ENCODE measurements at places on chromosomes 6 and 20. TPM values are rescaled to one million over a fixed set of nuclear protein-coding genes. Genes with fewer than 3 reads are reported as not detected.

- no peaks in the 10 kb centered on the region for H3K4me1 ChIP-seq
Measured at GRCh38 chr20:416950-417800, 9.1 kb downstream of the RBCK1 start.

- no peaks in the 10 kb centered on the region for H3K4me1 ChIP-seq
- no peak for DNase-seq
- H3K4me3 ChIP-seq: no peak overlapping the region
- no peak overlapping the region for H3K27ac ChIP-seq
- no peaks in the 10 kb centered on the region for H3K36me3 ChIP-seq
Measured at GRCh38 chr6:125173341-125174095, 19.9 kb downstream of the TPD52L1 start.

DNA sequence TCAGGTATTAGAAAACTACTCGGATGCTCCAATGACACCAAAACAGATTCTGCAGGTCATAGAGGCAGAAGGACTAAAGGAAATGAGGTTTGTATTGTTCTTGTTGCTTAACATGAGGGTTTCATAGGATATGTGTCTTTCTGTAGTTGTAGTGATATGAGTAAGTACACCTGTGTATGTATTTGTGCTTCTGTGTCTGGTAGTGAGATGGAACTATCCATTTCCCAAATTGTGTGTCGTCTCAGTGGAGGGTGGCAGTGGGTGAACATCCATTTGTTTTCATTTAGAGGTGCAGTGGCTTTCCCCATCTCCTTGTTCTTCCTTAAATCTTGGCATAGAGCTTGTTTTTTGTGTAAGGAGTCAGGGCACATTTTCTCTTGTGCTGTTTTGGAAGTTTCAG, 8.2 kb downstream of the ASXL1 start:
- H3K4me3 ChIP-seq: no peak overlapping the region
- H3K36me3 ChIP-seq: no peaks in the 10 kb centered on the region
- no peak overlapping the region for H3K27ac ChIP-seq
- H3K4me1 ChIP-seq: no peaks in the 10 kb centered on the region
- H3K27me3 ChIP-seq: peaks cover 12% of the 10 kb centered on the region
- DNase-seq: no peak

DNA sequence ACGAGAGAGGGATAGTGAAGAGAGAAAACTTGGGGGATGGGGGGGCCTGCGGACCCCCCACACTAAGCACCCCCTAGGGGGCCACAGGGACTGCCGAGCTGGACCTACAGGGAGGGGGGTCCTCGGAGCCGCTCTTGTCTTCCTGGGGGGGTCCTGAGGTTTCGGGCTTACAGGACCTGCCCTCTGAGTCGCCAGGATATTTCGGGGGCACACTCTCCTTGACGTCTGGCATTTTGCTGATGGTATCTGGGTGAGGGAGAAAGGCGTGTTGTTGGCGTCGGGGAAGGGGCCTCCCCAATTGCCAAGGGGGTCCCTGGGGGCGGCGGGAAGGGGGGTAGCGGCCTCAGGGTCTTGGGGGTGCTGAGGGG, 516 bp downstream of the TCP11 start:
- H3K4me3 ChIP-seq: no peak overlapping the region
- H3K27me3 ChIP-seq: no peaks in the 10 kb centered on the region
- no peak for DNase-seq
- H3K27ac ChIP-seq: no peak overlapping the region

Gene TFAP2A
- 2.6 TPM for total RNA-seq

GRCh38 chr6:25617997-25618396, 34.0 kb upstream of the SCGN start:
- H3K27ac ChIP-seq: no peak overlapping the region
- H3K27me3 ChIP-seq: no peaks in the 10 kb centered on the region
- no peak for DNase-seq
- H3K4me3 ChIP-seq: no peak overlapping the region
- peaks cover 2% of the 10 kb centered on the region for H3K36me3 ChIP-seq

Gene TPBG
- 19.0 TPM for total RNA-seq

DNA sequence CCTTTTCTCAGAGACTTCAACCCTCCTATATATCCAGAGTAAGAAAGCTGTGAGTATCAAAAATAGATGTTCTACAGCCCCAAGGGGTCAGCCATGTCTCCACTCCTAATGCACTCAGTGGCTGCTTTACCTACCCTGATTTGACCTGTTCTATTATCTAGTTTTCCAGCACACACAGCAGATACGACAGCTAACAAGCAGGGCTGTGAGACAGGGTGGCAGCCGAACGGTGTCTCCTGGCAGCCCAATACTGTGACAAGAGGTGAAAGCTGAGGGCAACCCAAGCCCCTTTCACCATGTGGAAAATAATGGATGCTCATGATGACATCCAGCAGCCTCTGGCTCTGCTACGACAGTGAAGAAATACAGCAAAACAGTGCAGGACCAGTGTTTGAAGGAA, 67.9 kb downstream of the KIF13A start:
- H3K4me1 ChIP-seq: peaks cover 3% of the 10 kb centered on the region
- H3K27me3 ChIP-seq: no peaks in the 10 kb centered on the region
- no peak overlapping the region for H3K4me3 ChIP-seq
- H3K36me3 ChIP-seq: no peaks in the 10 kb centered on the region

- no peak overlapping the region for H3K27ac ChIP-seq
- no peaks in the 10 kb centered on the region for H3K4me1 ChIP-seq
- H3K36me3 ChIP-seq: peaks cover 4% of the 10 kb centered on the region
- DNase-seq: no peak
- H3K4me3 ChIP-seq: no peak overlapping the region
- H3K27me3 ChIP-seq: no peaks in the 10 kb centered on the region
Measured at GRCh38 chr6:20605061-20605460, 70.8 kb downstream of the CDKAL1 start.

GRCh38 chr6:11428371-11428770, 109.2 kb upstream of the TMEM170B start:
- H3K4me3 ChIP-seq: no peak overlapping the region
- H3K27me3 ChIP-seq: no peaks in the 10 kb centered on the region
- no peak overlapping the region for H3K27ac ChIP-seq
- DNase-seq: no peak

Gene SLC24A3
- total RNA-seq: 0.83 TPM

DNA sequence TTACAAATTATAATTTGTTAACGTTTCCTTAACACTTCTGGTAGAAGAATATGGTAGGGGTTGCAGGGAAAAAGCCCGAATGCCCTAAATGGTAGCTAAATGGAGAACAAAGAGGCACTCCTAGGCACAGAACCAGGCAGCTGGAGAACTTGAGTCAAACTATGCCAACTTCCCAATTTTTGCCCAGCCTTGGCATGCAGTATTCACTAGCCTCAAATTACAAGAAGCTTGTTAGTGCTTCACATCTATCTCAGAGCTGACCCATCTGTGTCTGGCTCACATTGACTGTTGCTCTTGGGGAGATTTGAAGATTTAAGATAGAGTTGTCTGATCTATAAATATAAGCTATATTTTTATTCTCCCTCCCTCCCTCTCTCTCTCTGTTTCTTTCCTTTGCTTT, 19.4 kb upstream of the LRFN2 start:
- H3K4me1 ChIP-seq: no peaks in the 10 kb centered on the region
- DNase-seq: no peak
- no peaks in the 10 kb centered on the region for H3K36me3 ChIP-seq
- H3K27me3 ChIP-seq: no peaks in the 10 kb centered on the region
- no peak overlapping the region for H3K4me3 ChIP-seq

Gene FAXC
- 17.2 TPM for total RNA-seq

DNA sequence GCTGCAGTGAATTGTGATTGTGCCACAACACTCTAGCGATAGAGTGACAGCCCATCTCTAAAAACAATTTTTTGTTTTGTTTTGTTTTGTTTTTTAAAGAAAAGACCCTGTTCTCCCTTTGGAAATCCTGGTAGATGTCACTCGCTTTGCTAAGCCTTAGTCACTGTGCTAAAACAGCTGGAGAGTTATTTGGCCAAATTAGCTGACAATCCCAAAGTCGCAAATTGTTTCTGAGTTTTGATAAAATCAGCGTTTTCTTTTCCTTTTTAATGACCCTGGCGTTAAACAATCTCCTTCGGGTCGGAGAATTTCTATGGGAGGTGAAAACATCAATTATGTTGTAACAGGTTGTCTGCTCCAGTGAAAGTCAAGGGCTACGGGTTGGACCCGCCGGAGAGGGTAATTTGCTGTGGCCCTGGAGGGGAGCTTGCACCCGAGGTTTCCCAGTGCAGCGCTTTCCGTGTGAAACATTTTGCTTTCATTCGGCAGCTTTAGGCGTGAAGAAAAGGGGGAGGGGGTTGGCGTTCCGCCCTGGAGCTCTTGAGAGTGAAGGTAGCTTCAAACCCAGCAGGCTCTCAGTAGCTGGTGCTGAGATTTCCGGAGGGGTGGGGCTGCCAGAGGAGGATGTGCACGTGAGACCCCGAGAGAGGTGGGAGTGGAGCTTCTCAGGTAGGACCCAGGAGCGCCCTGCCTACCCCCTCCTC, 296.6 kb downstream of the PHACTR1 start:
- peaks cover 3% of the 10 kb centered on the region for H3K4me1 ChIP-seq
- no peak overlapping the region for H3K27ac ChIP-seq
- H3K36me3 ChIP-seq: no peaks in the 10 kb centered on the region
- peak overlapping the region; percentile 93 for H3K4me3 ChIP-seq
- peaks cover 26% of the 10 kb centered on the region for H3K27me3 ChIP-seq
- peak; percentile 94 for DNase-seq

Gene GNMT
- 1.1 TPM for total RNA-seq

Gene ZNF311
- total RNA-seq: 0.68 TPM

DNA sequence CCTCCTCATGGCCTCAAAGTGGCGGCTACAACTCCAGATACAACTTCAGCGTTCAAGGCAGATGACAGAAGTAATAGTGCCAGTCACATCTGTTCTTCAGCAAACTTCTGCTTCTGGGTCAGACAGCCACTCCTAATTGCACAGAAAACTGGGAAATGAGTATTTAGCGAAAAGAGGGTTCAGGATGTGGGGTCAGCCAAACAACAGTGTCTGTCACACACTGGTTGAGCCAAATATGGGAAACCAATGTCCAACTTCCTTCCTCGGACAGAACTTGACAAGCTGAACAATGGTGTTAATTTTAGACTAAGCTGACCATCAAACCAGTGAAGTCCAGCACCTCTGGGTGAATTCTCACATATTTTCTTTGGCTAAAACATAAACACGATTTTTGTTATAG, 22.1 kb downstream of the NUDT3 start:
- no peaks in the 10 kb centered on the region for H3K4me1 ChIP-seq
- peaks cover 6% of the 10 kb centered on the region for H3K36me3 ChIP-seq
- DNase-seq: no peak
- no peak overlapping the region for H3K27ac ChIP-seq
- no peaks in the 10 kb centered on the region for H3K27me3 ChIP-seq

- DNase-seq: no peak
- H3K4me3 ChIP-seq: no peak overlapping the region
- no peaks in the 10 kb centered on the region for H3K4me1 ChIP-seq
- no peaks in the 10 kb centered on the region for H3K36me3 ChIP-seq
Measured at GRCh38 chr20:35514371-35514932, 15.0 kb downstream of the C20orf173 start.

DNA sequence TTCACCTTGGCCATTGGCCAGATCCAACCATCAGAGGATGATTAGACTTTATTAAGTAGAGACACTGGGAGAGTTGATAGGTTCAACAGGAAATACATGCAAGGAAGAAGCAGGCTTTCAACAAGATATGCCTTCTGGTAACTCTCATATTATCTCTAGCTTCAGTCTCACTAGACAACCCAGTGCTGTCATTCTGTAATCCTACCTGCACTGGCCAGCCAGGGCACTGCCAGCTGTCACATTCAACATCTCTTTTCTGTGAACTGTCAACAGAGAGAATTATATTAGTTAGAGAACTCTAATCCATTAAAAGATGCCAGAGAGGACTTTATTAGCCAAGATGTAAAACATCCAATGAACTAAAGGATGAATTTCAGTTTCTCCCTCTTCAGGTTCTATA, 337.9 kb upstream of the JAG1 start:
- no peak overlapping the region for H3K27ac ChIP-seq
- no peak overlapping the region for H3K4me3 ChIP-seq
- H3K27me3 ChIP-seq: no peaks in the 10 kb centered on the region
- DNase-seq: no peak

DNA sequence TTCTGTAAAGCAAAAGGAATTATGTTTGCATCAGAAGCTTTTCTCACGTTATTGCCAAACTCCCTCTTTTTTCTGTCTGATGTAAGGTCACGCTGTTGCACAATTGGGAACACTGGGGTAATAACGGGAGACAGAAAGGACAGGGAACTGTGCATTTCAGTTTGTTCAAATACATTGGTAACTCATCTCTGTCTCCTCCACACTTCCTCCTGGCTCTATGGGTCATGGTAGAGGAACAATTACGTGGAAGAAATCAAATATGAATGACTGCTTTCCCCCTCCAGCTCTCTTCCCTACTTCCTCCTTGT, 132.2 kb upstream of the TNFAIP3 start:
- no peak for DNase-seq
- no peaks in the 10 kb centered on the region for H3K27me3 ChIP-seq
- H3K36me3 ChIP-seq: no peaks in the 10 kb centered on the region
- H3K4me3 ChIP-seq: no peak overlapping the region
- H3K27ac ChIP-seq: no peak overlapping the region

Gene GRIK2
- 0.90 TPM for total RNA-seq

Gene HLA-DRB1
- 25.9 TPM for total RNA-seq

GRCh38 chr6:709471-710056, 16.6 kb upstream of the EXOC2 start:
- H3K4me3 ChIP-seq: no peak overlapping the region
- DNase-seq: no peak
- peaks cover 7% of the 10 kb centered on the region for H3K4me1 ChIP-seq
- H3K27ac ChIP-seq: no peak overlapping the region

Gene KCNS1
- 0.99 TPM for total RNA-seq

Gene SMIM8
- total RNA-seq: 5.8 TPM

Gene GABRR2
- total RNA-seq: not detected

DNA sequence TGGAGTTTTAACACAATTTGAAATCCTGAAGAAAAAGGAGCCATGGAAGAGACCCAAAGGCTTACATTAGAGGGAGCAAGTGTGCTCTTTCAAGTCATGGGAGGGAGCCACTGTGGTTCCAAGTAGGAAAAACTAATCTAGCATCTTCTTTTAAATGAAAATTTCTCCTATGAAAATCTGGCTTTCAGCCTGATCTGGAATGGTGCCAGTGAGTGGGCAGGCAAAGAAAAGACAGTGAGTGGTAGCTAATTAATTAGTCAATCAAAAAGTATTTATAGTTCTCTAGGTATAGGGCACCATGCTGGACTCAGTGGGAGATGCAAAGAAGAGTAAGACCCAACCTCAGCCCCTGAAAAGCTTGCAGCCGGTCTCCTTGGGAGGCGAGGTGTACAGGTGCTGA, 21.9 kb downstream of the CAP2 start:
- H3K27ac ChIP-seq: no peak overlapping the region
- peaks cover 4% of the 10 kb centered on the region for H3K4me1 ChIP-seq
- H3K4me3 ChIP-seq: no peak overlapping the region
